Amniotic epithelial cell (primary cell): ENCODE measurements at places on chromosomes 4 and X.

- DNase-seq = no peak
Measured at GRCh38 chr4:15063341-15063740, 61.1 kb downstream of the CPEB2 start.

DNA sequence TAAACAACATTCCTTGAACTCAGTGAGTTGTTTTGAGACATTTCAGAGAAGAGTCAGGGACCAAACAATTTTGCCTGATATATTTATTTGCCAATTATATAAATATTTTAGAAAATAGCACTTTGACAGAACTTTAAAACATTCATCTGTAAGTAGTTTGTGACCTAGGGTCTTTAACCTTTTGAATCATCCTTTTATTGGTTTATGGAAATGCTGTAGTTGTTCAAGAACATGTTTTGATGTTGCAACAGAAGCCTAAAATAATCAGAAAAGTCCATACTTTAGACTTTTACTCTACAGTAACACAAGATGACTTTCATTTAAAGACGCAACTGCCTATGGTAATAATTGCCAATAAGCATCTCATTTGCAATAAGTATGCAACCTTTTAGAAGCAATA lies 43.0 kb downstream of the CXCL1 start:
- no peak for DNase-seq

GRCh38 chr4:79163981-79164490 lies 161.8 kb downstream of the NAA11 start:
- DNase-seq = no peak

- peak; percentile 37 for DNase-seq
Measured at GRCh38 chr4:112348488-112349158, 51.5 kb downstream of the ALPK1 start.

GRCh38 chrX:56763556-56764152 lies 34.6 kb downstream of the NBDY start:
- no peak for DNase-seq

DNA sequence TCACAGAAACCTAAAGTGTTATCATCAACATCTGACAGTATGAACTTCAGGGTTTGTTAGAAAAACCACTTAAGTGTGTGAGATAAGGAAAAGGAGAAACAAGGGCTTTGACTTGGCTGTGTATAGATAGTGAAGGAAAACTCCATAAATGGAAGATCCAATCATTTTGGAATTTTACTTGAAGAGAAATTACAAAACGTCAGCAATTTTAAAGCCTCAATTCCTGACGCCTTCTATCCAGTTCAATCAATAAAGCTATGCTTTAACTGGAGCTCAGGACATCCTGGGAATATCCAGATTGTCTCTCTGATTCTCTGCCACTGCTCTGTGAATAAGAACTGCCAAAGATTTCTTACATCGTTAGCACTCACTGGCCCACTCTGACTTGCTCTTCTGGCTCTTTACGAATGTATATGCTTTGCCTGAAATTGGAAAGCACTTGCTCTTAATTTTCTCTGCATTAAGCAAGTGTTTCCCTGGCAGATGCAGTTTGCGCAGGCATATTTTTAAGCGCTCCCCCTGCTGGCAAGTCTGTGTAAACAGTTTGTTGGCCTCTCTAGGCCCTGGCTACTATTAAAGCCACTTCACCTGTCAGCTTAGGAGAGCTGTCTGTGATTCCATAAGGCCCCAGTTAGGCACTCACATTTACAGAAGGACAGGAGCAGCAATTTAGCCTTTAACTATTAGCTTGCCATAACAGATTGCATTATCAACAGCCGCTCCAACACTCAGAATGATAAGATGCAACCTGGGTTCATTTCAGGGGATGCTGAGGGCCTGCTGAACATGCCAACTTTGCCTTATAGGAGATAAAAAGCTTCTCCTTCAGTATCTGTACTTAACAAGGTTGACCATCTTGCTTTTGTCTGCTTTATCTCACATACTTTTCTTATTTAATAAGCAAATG lies 251.4 kb upstream of the DDX53 start:
- peak; percentile 21 for DNase-seq

DNA sequence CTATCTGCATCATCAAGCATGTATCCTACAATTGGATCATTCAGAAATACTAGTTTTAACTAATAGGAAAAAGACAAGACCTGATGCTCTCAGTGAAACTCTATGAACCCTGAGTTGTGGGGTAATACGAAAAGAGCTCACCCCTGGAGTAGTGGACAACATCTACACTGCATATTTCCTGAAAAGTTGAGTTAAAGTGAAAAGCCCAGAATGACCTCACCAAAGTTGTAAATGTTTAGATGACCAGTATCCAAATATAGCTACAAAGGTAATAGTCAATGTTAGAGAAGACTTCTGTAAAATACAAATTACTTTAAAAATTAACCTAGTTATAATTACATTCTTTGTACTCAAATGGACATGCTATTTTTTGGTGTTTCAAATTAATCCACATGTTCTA lies 52.8 kb upstream of the SRPX start:
- DNase-seq = no peak

DNA sequence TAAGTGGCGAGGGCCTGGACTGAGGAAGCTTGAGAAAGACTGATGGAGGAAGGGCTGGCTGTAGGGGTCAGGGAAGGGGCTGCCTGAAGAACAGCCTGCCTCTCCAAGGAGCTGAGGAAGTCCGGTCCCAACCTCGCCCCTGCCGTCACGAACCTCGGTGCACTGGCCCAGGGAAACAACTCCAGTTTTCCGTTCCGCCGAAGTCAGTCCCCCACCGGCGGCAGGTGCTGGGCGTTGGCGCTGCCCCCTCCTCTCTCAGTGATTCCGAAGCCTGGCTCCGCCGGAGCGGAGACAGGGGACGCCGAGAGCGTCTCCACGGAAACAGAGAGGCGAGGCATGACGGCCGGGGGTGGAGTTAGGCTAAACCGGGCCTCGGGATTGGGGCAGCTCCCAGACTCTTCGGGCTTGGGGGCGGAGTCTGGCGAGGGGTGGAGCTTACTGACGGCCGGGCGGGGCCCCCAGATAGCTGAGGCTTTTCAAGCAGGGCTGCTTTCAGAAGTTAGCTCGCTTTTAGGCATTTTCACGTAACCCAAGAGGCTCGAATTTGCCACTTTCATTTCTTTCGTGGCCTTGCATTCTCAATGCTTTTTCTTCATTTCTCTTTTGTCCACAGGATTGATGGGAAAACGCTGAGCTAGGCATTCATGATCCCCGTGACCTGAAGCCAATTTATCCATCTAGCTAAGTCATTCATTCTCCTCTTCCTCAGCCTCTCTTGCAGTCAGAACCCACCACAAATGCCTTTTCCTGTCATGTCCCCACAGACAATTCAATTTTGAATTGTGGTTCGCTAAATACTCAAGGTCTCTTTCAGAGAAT lies at the start of gene TTC29:
Gene TTC29, minus strand, starts transcription at position 309 of the 819 bp plus-strand sequence. CDS start 5,969 bp downstream, outside the sequence.
- DNase-seq = peak; percentile 69
